ENCODE measurements at places on chromosomes 5 and 9.

- ATAC-seq = no peak
These were observed 241.1 kb downstream of the CRB2 start for GRCh38 chr9:123597048-123597447.

DNA sequence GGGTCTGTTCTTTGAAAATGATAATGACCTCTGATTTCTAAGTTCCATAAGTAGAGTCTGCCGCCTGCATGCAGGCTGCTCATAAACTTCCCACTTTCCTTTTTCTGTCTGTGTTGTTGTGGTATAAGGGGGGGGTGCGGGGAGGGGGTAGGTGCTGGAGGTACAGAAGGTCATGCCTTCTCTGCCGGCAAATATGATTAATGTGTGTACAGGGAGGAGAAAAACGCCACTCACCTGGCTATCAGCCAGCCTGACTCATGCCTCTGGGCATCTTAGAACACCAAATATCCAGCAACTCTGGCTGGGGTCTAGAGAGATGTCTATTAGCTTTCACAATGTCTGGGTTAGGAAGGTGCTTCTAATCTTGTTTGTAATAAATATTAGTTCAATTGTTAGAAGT is 128.3 kb downstream of the EFNA5 start:
- ATAC-seq = peak; percentile 91

GRCh38 chr5:150320044-150320613 is 17.4 kb upstream of the ARSI start:
- peak; percentile 12 for ATAC-seq

GRCh38 chr9:22416692-22417060 is 29.9 kb upstream of the DMRTA1 start:
- ATAC-seq = no peak

DNA sequence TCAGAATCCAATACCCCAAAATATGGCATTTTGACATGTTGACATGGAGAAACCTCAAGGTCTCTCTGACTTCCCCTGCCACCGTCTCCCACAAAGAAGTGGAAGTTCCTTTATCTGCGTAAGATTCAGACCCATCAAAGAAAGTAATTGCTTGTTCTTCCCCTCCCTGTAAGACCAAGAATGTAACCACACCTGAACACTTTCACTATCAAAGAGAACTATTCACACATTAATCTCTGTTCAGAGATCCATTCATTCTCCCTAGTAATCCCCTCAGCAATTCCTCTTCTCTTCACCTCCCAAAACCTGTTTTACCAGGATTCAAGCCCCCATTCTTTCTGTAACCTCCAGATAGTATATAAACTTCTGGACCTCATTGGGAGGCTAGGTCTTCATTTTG is 4.1 kb upstream of the SLC1A1 start:
- no peak for ATAC-seq

DNA sequence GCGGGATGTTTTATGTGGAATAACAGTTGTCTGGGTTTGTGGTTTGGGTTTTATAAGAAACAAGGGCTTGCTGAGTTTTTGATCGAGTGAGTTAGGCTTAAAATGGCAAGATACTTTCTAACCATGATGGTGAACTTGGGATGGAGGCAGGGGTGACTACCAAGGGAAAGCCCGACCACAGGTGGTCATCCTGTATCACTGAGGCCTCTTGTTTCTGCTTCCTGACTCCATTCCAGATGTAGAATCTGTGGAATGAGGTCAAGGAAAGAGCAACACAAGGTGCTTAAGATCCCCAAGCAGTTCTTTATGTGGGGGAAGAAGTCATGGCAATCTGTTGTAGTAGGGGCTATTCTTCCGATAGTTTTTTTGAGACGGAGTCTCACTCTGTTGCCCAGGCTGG is 122.3 kb downstream of the GOLPH3 start:
- no peak for ATAC-seq
